ENCODE measurements at places on chromosomes 6 and 20. TPM values are rescaled to one million over a fixed set of nuclear protein-coding genes. Genes with fewer than 3 reads are reported as not detected.

DNA sequence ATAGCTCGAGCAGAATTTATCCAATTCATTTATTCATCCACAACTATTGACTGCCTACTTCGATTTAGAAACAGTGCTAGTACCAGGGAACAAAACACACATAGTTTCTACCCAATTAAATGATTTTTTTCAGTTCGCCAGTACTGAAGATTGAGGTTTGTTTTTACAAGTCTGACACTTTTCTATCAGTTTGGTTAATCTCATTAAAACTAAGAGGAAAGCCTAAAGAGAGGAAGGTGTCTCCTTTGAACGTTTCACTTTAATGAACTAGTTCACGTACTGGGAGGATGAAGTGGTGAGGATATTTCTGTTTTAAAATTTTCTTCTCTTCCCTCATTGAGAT is 570 bp upstream of the ANKS1A start:
- DNase-seq = no peak

GRCh38 chr6:168139121-168139520 is 60.1 kb upstream of the FRMD1 start:
- DNase-seq = no peak

GRCh38 chr6:47473791-47474346 is 3.7 kb upstream of the CD2AP start:
- no peak for DNase-seq

SLC22A2 gene
- total RNA-seq = not detected

- no peak for DNase-seq
Measured at GRCh38 chr20:62522748-62523396, 47.1 kb upstream of the GATA5 start.

- no peak for DNase-seq
Measured at GRCh38 chr6:134706806-134707205, 243.1 kb downstream of the ALDH8A1 start.

DNA sequence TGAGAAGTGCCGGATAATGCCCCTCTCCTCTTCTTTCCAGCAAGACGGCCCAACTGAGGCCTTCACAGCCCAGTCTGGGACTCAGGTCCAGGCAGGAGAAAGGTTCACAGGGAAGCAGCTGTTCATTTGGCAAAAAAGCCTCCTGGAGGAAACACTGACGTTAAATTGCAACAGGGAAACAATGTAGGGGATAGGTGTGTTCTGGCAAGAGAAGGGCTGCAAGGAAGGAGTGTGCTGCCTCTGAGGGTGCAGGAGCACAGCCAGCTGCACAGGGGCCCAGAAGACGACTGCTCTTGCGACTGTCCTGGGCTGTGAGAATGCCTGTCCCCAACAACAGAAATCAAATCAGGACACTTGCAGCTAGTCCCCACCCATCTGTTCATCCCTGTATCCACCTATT is 70.6 kb upstream of the PMEPA1 start:
- DNase-seq = no peak

DNA sequence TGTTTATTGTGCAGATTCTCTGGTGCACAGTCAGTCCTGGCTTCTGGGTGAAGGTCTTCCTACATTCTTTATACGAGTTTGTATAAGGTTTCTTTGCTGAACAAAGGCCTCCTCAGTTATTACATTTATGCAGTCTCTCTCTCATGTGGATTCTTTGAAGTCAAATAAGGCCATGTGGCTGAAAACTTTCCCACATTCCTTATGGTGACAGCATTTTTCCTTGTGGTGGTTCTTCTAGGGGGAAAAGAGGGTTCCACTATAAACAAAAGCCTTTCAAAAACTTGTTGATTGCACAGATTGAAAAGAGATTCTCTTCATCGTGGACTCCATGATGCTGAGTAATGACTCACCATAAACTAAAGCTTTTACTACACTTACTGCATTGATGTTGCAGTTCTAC is 19.2 kb downstream of the ZSCAN12 start:
- no peak for DNase-seq

- no peak for DNase-seq
Measured at GRCh38 chr20:10228330-10228729, 9.7 kb downstream of the SNAP25 start.

FRS3 gene
- total RNA-seq = 4.8 TPM

DNA sequence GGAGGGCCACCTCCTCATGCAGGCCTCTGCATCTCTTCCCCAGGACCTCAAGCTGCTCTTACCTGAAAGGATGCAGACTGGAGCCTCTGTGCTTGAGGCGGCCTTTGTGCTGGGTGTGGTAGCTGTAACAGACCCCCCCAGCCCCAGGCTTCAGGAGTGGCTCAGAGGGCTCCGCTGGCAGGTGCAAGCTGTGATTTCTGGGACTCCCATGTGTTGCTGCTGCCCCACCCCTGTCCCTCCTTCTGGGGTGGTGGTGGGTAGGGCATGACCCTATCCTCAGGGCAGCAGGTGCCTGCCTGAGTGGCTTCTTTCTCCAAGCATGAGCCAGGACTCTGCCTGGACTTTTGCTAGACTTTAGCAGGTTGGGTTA is 121.2 kb downstream of the SULF2 start:
- no peak for DNase-seq

COL10A1 gene
- total RNA-seq = not detected

DNA sequence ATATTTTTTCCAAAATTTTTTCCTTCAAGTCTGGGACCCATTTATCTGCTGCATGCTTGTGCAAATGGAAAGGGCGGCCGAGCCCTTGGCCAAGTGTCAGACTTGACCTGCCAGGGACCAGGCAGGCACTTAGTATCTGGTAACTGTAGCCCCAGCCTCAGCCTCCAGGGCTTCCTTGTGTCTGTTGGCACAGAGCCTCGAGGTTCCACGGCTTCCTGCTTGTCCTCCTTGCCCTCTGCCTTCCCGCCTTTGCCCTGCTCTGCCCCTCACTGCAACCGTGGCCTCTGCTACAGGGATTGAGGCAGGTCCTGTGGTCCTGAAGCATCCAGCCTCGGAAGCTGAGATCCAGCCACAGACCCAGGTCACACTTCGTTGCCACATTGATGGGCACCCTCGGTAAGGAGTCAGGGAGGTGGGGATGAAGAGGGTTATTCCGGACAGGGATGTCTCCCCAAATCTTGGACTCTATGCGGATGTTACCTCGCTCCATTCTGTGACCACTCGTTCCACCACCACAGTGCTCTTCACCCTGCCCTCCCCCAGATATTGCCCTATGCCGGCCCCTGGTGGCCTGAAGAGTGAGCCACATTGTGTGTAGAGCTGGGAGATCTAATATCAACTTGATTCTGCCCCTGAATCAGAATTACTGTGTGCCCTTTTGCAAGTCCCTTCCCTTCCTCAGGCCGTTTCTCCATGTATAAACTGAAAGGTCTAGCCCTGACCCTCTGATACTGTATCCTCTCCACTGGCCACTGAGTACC is 41.5 kb upstream of the SRF start:
- DNase-seq = no peak

- DNase-seq = no peak
Measured at GRCh38 chr6:19039287-19039686, 652.1 kb downstream of the RNF144B start.

GRCh38 chr6:154594496-154595198 is 84.2 kb upstream of the CNKSR3 start:
- DNase-seq = no peak

GRCh38 chr6:134626589-134626988 is 308.7 kb upstream of the SGK1 start:
- DNase-seq = no peak

- DNase-seq = peak; percentile 53
Measured at GRCh38 chr6:143026696-143027449, 33.8 kb upstream of the AIG1 start.

DNA sequence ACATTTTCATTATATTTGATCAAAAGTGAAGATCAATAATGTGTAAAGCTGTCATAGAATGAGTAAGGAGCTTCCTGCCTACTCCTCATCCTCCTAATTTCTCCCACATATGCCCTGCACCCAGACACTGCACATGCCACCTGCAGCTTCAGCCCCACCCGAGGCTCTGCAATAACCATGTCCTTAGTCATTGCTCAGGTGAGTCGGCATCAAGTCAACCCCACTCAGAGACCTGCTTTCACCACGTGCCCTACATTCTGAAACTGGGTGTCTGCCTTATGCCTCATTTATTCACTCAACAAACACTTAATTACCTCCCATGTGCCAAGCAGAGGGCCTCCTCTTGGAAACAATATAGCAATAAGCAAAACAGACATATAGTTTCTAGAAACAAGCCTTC is 15.4 kb upstream of the TNFAIP3 start:
- DNase-seq = no peak

- peak; percentile 66 for DNase-seq
Measured at GRCh38 chr20:51542571-51543421, at the start of gene NFATC2. Gene NFATC2 (minus strand): TSS chr20:51542719. CDS start chr20:51542499, 220 bp downstream.

DNA sequence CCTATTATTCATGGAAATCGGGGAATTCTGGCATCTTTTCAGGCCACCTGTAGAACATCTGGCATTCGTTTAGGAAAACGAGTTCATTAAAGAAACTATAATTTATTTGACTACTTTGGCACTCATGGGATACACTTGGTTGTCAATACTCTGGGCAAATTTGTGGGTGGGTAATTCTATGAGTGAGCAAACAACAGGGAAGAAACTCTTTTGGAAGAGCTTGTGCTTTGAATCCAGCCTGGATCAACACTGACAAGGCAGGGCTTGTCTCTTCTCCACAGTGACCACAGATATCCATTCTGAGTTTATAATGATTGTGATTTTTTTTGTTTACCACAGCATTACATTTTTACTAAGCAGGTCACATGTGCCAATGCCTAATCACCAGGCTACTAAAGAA is 394.7 kb downstream of the THBS2 start:
- DNase-seq = no peak

GRCh38 chr6:166675736-166676135 is 48.7 kb upstream of the RPS6KA2 start:
- no peak for DNase-seq

DNA sequence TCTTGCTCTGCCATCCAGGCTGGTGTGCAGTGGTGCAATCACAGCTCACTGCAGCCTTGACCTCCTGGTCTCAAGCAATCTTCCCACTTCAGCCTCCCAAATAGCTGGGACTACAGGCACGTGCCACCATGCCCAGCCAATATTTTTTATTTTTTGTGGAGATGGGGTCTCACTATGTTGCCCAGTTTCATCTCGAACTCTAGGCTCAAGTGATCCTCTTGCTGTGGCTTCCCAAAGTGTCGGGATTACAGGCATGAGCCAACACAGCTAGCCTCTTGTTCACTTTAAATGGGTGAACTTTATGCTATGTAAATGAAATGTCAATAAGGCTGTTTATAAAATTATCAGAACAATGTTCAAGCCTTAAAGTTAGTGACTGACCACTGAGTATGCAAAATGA is 37.1 kb downstream of the SAMD3 start:
- no peak for DNase-seq

- no peak for DNase-seq
Measured at GRCh38 chr20:34396408-34396807, 33.3 kb downstream of the ITCH start.

SMLR1 gene
- total RNA-seq = not detected

- peak; percentile 72 for DNase-seq
Measured at GRCh38 chr20:51428401-51429143, 113.9 kb downstream of the NFATC2 start.

OSBPL2 gene
- total RNA-seq = 52.3 TPM

DNA sequence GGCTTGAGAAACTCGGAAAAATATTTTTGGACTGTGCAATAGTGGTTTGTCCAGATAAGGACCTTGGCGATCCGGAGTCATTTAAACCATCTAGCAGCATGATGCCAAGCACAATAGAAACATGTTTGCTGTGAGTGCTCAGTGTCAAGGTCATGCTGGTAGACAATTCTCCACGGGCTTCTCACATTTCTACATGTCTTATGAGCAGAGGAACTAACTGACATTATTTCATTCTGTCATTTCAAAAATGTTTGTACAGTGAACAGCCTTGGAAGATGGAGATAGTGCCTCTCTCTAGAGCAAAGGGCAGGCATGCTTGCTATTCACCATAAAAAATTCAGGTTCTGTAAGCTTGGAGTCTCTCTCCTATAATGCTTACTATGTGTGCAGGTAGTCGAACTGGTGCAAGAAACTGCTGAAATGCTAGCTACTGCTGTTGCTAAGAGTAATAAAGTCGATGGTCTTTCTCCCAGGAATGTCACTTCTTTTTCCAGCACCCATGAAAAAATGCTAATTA is 25.4 kb upstream of the CCN2 start:
- no peak for DNase-seq

DNA sequence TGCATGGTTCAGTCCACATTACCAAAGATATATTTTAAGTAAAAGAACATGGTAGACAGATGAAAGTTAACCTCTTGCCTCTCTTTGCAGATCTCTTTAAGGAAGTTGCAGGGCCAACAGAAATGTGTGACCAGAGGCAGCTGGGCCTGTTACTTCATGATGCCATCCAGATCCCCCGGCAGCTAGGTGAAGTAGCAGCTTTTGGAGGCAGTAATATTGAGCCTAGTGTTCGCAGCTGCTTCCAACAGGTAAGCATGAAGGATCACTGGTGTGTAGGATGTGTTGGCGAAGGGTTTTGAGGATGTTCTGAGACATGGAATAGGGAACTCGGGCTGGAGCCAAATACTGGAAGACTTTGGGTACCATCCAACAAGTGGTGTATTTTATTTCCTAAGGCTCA is 508.6 kb downstream of the UTRN start:
- no peak for DNase-seq

KHDC1 gene
- 2.0 TPM for total RNA-seq

DNA sequence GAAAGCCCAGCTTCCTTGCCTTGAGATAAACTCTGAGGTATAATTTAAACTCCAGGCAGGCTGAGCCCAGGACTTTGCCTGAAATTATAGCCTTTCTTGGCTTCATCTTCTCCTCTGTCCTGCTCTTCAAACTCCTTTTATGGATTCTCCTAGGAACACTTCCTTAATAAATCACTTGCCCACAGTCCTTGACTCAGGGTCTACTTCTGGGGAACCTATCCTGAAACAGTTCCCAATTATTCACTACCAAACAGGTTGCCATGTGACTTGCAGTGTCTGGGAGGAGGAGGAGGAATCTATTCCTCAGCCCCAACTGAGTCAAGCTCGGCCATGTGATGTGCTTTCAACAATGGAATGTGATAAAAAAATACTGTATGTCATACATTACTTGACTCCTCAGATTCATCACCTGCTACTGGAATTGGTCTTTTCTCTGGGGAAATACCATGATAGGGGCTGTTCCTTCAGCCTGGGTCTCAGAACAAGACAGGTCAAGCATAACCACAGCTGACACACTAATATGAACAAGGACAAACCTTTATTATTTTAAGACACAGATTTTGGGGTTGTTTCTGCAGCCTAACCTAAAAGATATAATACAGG is 20.5 kb upstream of the CDKN1A start:
- DNase-seq = no peak

- no peak for DNase-seq
Measured at GRCh38 chr6:134458857-134459657, 141.1 kb upstream of the SGK1 start.

DNA sequence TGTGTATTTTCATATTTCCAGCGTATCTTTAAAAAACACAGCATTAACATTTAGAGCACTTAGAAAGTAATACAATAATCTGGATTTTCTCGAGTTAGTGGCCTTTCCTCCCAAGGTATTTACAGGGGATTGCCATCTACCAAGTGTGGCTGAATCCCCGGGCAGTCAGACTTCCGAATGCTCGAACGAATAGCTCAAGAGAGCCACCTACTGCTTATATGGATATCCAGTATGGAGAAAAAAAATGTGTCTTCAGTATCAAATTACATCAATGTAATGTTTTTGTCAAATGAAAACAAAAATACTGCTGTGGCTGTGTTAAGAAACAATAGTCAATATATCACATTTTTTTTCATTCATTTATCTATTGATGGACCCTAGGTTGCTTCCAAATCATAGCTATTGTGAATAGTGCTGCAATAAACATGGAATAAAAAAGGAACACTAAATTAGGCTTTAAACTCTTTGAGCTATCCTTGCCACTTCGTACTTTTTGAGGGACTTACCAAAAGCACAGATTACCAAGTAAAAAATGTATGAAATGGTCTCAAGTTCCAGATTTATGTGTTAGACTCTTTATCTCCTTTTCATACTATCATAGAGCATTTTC is 654.5 kb upstream of the PTCHD4 start:
- DNase-seq = no peak
